Stimulated activated CD4-positive, alpha-beta T cell treated with anti-CD3 and anti-CD28 coated beads, Interleukin-2, amount 100 ng/mL, for 4 hours (primary cell): ENCODE measurements at places on chromosomes 4 and X.

DNA sequence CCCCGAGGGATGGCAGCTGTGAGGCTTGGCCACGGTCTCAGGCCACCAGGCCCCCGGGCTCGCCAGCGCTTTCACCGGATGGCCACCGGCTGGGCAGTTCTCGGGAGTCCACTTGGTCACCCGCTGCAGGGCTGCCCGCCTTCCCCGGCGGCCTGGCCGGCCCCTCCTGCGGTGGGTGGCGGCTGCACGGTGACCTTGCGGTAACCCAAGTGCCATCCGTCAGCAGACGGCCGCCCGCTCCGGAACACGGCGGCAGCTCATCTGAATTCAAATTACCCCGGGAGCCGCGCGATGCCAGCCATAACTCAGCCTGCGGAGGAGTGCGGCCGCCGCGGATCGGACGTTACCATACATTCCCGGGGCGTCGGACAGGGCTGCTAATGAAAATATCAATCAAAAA lies 60.7 kb downstream of the FAM53A start:
- DNase-seq = no peak

GRCh38 chr4:180059216-180059881 lies 2183.9 kb upstream of the TENM3 start:
- DNase-seq = no peak

DNA sequence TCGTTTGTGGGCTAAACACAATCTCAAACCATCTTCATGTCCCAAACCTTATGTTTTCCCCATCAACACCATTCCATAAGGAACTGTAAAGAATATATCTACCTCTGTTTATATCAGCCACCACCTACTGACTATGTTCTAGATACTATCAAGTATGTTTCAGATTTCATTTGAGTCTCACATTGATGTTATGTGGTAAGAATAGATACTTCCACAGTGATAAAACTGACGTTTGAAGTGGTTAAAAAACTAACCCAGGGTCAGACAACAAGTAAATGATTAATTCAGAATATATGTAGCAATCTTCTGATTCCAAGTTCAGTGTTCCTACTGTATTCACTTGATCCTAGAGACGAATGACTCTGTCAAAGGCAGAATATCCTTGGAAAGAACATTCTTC lies 156.8 kb upstream of the RASGEF1B start:
- no peak for DNase-seq

DNA sequence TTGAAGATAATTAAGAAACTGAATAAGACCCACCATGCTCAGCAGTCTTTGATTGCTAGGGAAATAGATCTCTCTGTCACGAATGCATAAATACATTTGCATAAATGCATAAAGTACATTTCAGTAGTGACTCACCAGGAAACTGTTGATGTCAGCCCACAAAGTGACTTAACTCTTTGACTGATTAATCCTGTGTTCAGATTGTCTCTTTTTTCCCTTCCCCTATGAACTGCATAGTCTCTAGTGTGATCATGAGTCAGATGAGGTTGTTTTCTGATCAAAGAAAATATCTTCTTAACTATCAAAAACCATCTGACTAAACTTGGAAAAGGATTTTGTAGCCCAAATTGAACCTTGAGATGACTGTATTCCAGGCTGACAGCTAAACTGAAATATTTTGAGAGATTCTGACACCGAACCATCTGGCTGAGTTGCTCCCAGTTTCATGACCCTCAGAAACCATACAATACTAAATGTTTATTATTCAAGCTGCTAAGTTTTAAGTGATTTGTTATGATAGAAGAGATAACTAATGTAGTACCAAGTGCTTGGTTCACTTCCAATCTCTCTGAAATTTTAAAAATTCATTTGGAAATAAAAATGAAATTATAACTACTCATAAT lies 1381.5 kb upstream of the AGA start:
- DNase-seq = no peak

GRCh38 chr4:174926958-174927357 lies 8.8 kb downstream of the ADAM29 start:
- DNase-seq = no peak
